ENCODE measurements at places on chromosomes 7 and 10.
A peak's percentile ranks its signal among the peaks of the same experiment; 100 is the strongest.

GRCh38 chr7:36726311-36726710, 2.0 kb upstream of the AOAH start:
- DNase-seq = no peak

- DNase-seq = no peak
Measured at GRCh38 chr10:130206216-130206737, 70.1 kb downstream of the GLRX3 start.

DNA sequence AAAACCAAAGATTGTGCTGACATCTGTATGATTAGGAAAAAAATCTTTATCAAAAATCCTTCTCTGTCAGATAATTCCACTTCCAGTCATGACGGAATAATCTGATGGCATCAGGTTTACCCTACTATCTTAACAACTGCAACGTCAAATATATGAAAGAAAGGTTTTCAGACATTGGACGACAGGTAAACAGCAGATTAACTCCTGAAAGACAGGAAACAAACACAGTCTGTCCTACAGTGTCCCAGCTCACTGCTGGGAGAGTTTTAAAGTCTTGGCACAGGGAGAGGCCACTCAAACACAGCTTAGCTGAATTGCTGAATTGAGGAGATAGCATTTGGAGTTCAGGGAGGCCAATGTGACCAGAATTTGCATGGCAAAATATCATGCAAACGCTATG, 186.3 kb upstream of the KCTD7 start:
- no peak for DNase-seq

DNA sequence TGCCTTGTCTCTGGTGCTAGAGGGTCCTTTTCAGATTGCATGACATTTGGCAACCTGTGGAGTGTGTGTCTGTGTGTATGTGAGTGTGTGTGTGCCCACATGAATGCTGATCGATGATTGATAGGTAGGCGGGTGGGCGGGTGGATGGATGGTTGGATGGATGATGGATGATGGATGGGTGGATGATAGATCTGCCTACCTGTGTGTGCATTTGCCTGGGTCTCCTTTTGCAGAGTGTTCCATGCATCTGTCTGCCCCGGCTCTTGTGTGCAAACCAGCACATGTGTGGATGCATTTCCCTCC, 99.8 kb downstream of the RGS10 start:
- no peak for DNase-seq

GRCh38 chr7:105205592-105206237, 183.0 kb downstream of the SRPK2 start:
- DNase-seq = no peak

- no peak for DNase-seq
Measured at GRCh38 chr7:72234086-72234485, 178.1 kb downstream of the CALN1 start.

DNA sequence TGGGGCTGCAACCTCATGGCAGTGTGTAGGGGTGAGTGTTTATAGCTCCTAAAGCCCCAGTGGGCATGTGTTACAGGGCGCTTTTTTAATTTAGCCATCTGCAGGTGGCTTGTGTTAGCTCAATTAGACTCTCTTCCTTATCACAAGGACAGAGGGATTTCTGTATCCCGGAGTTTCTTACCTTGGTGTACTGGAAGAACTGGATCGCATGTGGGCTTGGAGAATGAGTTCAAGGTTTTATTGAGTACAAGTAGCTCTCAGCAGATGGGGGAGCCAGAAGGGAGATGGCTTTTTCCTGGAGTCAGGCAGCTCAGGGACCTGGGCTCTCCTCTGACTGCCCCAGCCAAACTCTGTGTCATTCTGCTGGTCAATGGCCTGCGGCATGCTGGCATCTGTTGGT, 153.5 kb upstream of the C7orf33 start:
- DNase-seq = no peak

DNA sequence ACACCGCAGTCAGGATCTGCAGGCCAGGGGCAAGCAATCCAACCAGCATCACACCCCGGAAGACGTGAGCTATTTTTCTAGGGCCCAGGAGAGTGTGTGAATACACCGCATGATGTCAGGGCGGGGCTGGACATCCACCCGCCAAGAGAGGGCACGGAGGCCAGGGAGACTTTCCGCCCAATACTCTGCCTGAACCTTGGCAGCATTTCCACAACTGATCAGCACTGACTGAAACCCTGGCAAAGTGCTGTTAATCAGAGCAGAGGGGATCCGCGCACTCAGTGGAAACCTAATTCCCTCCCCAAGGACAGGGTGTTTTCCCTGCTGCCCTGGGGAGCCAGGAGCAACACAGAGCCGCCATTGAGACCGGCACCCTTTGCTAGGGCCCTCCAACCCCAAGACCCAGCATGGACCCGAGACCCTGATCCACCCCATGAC, 8.2 kb downstream of the MAD1L1 start:
- no peak for DNase-seq

DNA sequence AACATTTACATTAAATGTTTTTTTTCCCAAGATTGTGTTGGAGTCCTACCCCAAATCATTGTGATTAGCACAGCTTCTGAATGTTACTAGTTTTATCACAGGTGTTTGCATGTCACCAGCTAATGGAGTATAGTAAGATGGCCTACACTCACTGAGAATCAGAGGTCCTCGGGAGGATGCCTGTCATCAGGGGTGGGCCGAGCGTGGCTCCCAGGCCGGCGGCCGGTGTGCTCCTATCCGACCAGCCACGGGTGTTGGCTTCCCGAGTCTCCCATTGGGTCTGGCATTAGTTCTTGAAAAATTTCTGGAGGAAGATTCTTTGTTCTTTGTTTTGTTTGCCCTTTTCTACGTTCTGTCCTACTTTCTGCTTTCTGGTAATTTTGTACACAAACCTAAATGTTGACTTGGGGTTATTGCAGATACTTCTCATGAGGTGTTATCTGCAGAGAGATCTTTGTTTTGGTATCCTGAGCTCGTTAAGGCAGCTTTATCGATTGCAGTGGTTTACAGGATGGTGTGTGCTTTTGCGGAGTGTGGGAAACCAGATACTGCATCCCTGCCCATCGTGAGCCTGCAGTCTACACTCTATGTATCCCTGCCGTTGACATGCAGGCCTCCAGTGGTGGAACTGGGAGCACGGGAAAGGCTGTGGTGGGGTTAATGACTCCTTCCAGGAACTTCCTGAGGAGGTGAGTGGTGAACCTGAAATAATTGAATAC, 67.3 kb upstream of the DNAJB6 start:
- DNase-seq = no peak

GRCh38 chr7:141702047-141702567, at the start of gene DENND11:
Gene DENND11 (minus strand): TSS chr7:141702166. CDS start chr7:141702153, 13 bp downstream.
- peak; percentile 30 for DNase-seq

DNA sequence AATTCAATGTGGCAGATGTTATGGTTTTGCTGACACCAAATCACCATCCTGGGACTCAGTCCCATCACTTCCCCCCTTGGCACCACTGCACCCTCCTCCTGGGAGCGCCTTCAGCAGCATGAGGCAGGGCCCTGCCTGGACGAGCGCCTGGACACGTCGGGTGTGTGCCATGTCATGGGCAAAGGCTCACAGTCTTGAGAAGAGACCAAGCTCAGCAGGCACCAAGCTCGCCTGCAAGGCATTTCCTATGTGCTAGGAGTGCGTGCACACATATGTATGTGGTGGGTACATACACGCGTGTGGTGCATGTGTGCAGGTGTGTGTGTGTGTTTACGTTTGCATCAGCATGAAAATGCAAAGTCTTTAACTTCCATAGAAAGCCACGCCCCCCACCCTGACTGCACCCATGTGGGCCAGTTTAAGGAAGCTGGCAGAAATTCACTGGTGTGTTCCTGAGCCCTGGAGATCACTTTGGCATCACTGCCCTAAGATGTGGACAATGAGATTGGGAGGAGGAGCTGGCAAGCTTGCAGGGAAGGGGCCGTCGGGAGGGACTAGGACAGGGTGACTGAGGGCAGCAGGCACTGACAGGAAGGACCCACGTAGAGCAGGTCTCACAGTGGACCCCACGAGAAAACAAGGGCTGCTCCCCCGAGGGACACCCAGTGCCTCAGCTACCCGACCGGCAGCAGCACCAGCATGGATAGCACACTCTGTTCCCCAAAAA, 169.9 kb upstream of the PPP2R2D start:
- DNase-seq = no peak

DNA sequence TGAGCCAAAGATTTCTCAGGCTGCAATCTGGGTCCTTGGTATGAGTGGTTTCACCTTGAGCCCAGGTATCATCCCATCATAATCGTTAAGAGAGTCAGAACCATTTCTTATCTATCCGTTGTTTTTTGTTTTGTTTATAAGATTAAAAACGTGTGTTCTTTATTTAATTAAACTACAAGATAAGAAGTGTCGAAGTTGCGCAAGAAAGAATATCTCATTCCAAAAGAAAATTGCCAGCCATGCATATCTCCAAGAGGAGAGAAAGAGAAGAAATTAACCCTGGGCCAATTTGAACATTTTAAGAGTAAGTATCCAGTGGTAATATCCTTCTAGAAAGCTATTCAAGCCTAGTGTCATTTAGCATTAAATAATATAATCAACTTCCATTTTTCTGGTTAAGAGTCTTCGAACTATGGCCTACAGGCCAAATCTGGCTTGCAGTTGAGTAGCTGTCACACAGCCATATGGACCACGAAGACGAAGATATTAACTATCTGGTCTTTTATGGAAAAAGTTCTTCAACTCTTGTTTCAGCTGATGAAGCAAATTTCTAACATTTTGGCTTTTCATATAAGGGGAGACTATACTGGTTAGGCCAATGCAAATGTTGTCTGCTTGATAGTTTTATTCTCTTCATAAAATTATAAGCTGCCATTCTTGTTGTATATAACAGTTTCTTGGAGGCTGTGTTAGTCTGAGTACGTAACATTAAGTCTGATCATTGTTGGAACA, 576.4 kb downstream of the REEP3 start:
- no peak for DNase-seq

- DNase-seq = peak; percentile 59
Measured at GRCh38 chr10:85995791-85996190, 370.8 kb downstream of the GRID1 start.

DNA sequence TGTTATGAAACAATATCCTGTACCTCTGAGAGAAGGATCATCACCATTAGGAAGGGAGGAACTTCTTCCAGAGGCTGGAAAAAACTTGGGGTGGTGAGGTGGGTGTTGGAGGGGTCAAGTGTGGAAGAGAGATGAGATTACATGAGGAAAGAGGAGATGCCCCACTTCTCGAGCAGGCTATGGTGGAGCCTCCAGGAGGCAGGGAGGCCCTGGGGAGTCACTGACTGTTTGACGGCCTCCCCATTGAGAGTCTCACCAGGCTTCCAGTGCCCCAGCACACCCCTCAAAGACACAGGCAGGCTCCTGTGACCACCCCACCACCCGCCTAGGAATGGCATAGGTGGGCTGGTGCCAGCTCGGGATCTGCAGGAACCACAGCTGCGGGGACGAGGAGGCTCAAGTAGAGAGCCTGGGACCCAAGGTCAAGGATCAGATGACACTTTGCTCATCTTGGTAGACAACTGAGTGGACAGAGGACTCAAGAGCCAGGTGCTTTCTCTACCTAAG, 185.3 kb upstream of the GDF10 start:
- DNase-seq = no peak

DNA sequence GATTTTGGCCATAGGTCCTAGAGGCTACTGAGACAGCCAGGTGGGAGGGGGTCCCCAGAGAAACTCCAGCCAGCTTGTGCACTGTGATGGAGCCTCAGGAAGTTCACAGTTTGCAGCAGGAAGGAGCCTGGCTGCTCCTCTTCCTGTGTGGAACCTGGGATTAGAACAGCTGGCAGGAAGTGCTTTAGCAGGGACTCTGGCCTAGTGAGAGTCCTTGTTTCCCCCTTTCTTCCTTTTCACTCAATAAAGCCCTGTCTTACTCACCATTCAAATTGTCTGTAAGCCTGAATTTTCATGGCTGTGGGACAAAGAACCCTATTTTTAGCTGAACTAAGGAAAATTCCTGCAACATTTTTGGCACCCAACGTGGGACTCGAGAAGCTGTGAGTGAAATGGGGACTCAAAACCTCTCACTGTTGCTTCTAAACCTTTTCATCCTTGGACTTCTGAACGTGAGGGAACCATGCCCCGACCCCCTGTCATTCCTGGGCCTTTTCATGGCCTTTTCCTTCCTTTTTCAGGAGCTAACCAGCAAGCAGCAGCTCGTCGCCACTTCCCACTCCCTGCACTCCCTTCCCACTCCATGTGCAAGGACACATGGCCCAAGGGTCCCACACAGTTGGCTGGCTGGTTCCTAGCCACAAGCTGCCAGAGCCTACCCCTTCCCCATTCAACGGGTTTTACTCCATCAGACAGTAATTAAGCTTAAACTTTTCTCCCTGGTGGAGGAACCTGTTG, 32.8 kb upstream of the SORCS3 start:
- no peak for DNase-seq

GRCh38 chr10:126243971-126244370, 144.3 kb downstream of the ADAM12 start:
- no peak for DNase-seq

DNA sequence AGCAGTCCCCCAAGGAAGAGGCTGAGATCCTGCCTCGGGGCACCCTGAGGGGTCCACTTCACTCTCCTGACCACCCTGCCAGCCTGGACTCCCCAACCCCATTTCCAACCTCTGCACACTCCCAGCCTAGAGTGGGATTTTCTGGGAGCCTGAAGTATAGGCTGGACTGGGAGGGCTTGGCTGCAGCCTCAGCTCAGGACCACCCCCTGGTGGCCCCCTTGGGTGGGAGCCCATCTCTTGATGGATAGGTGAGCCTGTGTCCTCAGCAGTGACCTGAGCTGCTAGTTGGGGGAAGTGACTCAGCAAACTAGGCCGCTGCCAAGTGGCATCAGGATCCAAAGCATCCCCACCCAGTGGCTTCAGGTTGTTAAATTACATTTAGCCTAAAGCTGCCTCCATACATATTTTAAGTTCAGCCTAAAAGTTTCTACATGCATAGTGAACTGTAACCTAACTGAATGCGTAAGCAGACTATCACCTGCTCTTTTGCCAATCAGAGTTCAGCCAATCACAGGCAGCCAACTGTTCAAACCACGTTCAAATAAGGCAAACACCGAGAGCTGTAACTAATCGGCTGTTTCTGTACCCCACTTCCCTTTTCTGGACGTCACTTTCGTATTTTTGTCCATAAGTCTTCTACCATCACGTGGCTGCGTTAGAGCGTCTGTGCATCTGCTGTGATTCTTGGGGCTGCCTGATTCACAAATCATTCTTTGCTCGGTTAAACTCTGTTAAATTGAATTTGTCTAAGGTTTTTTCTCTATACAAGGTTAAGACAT, 144.0 kb downstream of the PLPP4 start:
- no peak for DNase-seq

- no peak for DNase-seq
Measured at GRCh38 chr7:51645255-51645654, 328.6 kb upstream of the COBL start.

DNA sequence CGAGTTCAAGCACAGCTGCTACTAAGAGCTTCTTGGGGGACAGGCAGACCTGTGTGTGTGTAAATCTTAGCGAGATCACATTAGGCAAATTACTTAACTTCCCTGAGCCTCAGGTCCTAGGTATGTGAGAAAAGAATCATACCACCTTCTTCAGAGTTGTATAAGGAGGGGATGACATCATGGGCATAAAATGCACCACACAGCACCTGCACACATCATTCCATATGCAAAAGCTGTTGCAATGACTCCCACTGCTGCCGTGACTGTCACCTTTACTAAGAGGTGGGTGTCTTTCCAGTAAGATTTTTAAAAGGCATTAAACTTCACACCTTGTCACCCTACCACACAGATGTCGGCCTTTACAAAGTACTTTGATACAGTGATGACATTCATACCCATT, 146.0 kb downstream of the FANK1 start:
- DNase-seq = peak; percentile 18

- no peak for DNase-seq
Measured at GRCh38 chr10:85791818-85792532, 574.6 kb downstream of the GRID1 start.

Data from RWPE1 (cell line).